Left renal pelvis (tissue), 4 donors: ENCODE measurements at places on chromosomes 5 and 9.
A peak's percentile ranks its signal among the peaks of the same experiment; 100 is the strongest.

DNA sequence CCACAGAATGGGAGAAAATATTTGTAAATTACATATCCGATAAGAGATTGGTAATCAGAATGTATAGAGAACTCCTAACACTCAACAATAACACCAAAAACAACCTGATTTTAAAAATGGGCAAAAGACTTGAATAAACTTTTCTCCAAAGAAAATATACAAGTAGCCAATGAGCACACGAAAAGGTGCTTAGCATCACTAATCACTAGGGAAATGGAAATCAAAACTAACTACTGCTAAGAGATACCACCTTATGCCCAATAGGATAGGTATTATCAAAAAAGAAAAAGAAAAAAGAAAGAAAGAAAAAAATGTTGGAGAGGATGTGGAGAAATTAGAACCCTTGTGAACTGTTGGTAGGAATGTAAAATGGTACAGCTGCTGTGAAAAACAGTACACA, 212.1 kb downstream of the TLR4 start:
- no peak for DNase-seq

- DNase-seq, result no peak
These were observed 727 bp downstream of the RHOBTB3 start for GRCh38 chr5:95731571-95732554.

- DNase-seq, result no peak
These were observed 18.0 kb downstream of the GABRA6 start for GRCh38 chr5:161703528-161703927.

GRCh38 chr9:132235894-132236661, 74.2 kb downstream of the NTNG2 start:
- peak; percentile 54 for DNase-seq

DNA sequence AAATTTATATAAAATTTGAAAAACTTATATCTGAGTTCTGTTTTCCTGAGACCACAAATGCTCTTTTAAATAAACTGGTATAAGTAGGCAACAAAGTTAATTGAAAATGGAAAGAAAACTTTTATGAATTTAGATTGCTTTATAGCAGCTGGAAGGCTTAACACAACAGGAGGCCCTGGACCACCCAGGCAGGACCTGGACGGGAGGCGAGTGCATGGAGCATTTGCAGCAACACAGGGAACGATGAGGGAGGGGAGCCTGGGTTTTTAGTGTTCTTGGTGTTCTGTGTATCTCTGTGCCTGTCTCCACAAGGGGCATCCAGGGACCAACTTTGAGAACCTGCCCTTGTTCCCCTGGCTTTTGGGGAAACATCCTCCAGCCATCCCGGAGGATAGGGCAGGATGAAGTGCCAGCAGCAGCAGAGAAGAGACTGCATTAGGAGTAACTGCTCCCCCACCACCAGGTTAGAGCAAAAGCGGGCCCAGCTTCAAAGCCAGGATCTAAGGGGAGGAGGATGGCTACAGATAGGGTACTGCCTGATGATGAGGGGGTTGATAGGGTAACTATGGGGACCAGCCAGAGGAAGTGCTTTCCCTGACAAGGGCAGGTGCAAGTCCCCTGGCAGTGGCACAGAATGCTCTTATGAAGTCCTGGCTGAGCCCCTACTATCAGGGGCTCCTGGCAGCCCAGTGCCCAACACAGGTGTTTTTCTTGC, 6.7 kb upstream of the SPATA31E1 start:
- DNase-seq, result no peak

GRCh38 chr5:156460471-156460870, 133.5 kb downstream of the SGCD start:
- no peak for DNase-seq

GRCh38 chr5:32852535-32852934, 141.4 kb downstream of the NPR3 start:
- DNase-seq, result no peak

- no peak for DNase-seq
These were observed 1.0 kb downstream of the NIPSNAP3A start for GRCh38 chr9:104748359-104749031.

DNA sequence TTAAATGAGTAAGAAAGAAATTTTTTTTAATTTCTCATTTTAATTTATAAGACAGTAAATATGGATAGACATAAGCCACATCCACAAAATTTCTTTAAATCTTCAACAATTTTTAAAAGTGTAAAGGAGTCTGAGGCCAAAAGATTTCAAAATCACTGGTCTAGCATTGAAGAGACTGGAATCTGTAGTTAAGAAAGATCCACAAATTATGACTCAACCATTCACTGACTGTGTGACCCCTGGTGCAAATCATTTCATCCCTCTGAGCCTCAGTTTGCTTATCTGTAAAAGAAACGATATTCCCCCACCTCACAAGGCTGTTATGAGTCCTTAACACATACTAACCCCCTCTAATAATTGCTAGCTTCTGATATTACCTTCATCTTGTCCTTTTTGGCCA, 98.5 kb downstream of the EBF1 start:
- no peak for DNase-seq

DNA sequence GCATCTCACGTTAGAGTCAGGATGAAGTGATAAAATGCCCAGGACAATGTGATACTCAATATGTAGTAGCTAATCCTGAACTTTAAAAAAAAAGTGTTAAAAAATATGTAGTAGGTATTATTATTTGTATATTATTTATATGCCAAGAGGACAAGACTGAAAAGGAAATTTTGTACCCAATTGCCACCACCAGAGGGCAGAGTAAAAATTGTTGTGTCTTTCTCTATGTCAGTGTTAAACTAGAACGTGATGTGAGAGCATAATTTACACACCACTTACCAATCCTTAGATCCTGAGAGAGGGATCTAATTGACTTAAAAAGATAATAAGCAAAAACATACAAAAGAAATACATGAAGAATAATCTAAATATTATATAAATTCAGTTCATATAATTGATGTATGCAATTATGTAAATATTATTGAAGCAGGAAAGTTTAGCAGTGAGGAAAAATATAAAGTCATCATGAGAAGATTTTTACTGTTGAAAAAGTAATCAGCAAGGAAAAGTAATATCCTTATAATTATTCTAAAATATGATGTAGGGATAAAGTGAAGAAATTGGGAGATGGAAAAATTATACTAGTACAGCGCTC, 288.9 kb downstream of the RAB3C start:
- DNase-seq, result no peak

DNA sequence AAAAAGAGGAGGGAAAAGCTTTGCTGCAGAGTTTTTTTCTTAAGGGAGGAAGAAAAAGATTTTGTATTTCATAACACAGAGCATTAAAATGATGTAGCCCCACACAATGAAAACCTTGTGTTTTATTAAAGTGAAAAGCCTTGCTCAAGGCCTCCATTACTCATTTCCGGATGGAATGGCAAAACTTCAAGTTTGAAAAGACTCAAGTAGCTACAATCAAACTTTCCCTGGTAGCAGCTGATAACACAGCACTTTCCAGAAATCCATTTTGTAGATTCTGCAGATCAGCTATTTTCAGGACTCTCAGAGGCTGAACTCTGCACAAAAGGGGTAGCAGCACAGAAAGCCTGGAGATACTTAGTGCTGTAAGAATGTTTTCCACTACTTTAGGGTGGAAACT, 374.8 kb downstream of the NFIB start:
- no peak for DNase-seq

DNA sequence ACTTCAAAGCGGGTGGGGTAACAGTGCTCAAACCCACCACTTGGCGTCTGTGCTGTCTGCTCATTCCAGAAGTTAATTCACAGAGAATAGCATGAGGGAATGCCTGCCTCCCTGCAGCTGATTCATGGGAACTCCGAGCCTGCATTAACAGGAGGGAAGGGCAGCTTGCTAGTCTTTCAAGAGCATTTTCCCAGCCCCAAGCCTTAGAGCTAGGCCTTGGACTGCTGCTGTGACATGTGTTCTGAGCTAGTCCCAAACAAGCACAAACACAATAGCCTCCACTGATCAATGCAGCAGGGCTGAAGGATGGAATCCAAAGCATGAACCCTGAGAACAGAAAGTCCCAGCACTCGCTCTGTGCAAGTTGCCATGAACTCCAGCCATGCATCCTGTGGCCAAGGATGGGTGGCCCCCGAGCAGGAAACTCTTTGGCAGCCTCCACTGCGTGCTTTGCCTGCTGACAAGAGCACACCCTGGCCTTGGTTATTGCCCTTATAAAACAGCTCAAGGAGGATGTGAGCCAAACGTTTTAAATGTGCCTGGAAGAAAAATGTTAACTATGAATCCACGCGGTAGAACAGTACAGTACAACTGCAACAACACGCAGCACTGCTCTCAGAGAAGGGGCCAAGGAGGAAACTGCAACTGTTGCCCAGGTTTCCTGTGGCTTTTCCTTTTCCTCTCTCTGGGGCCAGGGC, 653.1 kb upstream of the KLF4 start:
- DNase-seq, result peak; percentile 41

GRCh38 chr9:129597355-129598088, 23.4 kb downstream of the C9orf50 start:
- DNase-seq, result no peak
